ENCODE measurements at places on chromosomes 7 and 10. TPM values are rescaled to one million over a fixed set of nuclear protein-coding genes. Genes with fewer than 3 reads are reported as not detected.

- no peak for DNase-seq
- H3K27ac ChIP-seq: no peak overlapping the region
- H3K27me3 ChIP-seq: no peaks in the 10 kb centered on the region
- no peak overlapping the region for H3K4me3 ChIP-seq
- peaks cover 1% of the 10 kb centered on the region for H3K4me1 ChIP-seq
- H3K36me3 ChIP-seq: peaks cover 8% of the 10 kb centered on the region
Observed at GRCh38 chr7:55917771-55918170, 30.5 kb downstream of the ZNF713 start.

DNA sequence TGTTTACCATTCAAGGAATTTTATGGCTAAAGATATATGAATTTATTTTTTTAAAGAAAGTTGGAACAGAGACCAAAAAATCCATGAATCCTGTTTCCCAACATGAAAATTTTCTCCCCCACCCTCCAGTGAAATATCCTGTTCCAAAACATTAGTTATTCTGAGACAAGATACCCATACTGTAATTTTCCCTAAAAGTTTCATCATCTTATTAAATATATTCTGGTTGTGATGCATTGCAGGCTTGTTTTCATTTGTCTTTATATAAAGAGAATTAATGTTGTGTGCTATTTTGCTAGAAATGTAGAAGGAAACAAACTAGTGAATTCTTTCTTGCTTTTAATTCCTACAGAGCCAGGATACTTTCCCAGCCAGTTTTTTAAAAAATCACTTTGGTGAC, 106.6 kb downstream of the EXOC4 start:
- H3K27me3 ChIP-seq: no peaks in the 10 kb centered on the region
- peaks cover 23% of the 10 kb centered on the region for H3K36me3 ChIP-seq
- H3K27ac ChIP-seq: no peak overlapping the region
- H3K4me3 ChIP-seq: no peak overlapping the region
- H3K4me1 ChIP-seq: no peaks in the 10 kb centered on the region
- no peak for DNase-seq

GRCh38 chr7:88431882-88432281, 125.2 kb upstream of the STEAP4 start:
- H3K4me1 ChIP-seq: no peaks in the 10 kb centered on the region
- H3K4me3 ChIP-seq: no peak overlapping the region
- no peak overlapping the region for H3K27ac ChIP-seq
- H3K36me3 ChIP-seq: no peaks in the 10 kb centered on the region

Gene PRKCQ
- total RNA-seq: 45.2 TPM

DNA sequence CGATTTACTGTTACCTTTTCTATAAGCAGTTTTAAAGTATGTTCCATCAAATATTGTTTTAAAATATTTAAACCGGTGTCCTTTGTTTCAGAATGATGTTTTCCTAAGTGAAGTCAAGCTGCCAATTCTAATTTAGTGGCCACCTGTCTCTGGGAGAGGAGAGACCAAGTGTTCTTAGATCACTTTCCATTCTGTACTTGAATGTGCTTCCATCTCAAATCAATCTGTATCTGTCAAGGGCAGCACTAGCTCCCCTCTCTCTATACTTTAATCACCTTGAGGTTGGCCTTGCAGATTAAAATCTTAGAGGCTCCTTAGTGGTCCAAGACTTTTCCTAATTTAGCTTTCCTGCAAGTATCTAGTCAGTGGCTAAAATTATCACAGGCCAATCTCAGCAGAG, 49.6 kb downstream of the LGI1 start:
- H3K4me3 ChIP-seq: no peak overlapping the region
- H3K27me3 ChIP-seq: peaks cover 14% of the 10 kb centered on the region
- H3K4me1 ChIP-seq: no peaks in the 10 kb centered on the region
- H3K27ac ChIP-seq: no peak overlapping the region
- no peaks in the 10 kb centered on the region for H3K36me3 ChIP-seq

Gene SAMD9L
- total RNA-seq: 19.1 TPM

GRCh38 chr7:111012149-111012548, 78.8 kb upstream of the LRRN3 start:
- DNase-seq: no peak
- no peak overlapping the region for H3K4me3 ChIP-seq
- H3K27ac ChIP-seq: peak overlapping the region; percentile 71
- no peaks in the 10 kb centered on the region for H3K27me3 ChIP-seq
- H3K36me3 ChIP-seq: peaks cover 3% of the 10 kb centered on the region

GRCh38 chr10:80253266-80253962, 36.0 kb downstream of the MAT1A start:
- peaks cover 5% of the 10 kb centered on the region for H3K27me3 ChIP-seq
- no peak overlapping the region for H3K27ac ChIP-seq
- DNase-seq: no peak

DNA sequence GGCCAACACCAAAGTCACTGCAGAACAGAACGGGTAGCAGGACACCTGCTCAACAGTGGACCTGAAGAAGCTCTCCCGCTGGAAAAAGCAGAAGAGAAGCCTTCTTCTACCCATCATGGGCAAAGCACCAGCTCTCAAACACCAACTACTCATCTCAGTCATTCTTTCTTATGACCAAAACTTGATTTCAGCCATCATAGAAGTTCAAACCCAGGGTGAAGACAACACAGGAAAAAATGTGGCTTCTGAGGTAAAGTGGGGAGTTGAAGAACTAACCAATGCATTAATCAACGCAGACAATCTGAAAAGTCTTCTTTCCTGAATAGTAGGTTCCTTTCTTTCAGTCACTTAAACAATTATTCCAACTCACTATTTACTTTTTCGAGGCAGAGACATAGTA, 83.3 kb downstream of the ELMO1 start:
- no peak for DNase-seq
- H3K27ac ChIP-seq: peak overlapping the region; percentile 98
- H3K36me3 ChIP-seq: peaks cover 5% of the 10 kb centered on the region
- peaks cover 86% of the 10 kb centered on the region for H3K4me1 ChIP-seq
- H3K27me3 ChIP-seq: no peaks in the 10 kb centered on the region
- H3K4me3 ChIP-seq: no peak overlapping the region

Gene GTPBP4
- total RNA-seq: 107 TPM

- H3K4me3 ChIP-seq: no peak overlapping the region
- H3K27ac ChIP-seq: no peak overlapping the region
- no peaks in the 10 kb centered on the region for H3K27me3 ChIP-seq
- no peaks in the 10 kb centered on the region for H3K4me1 ChIP-seq
- no peak for DNase-seq
Observed at GRCh38 chr7:412313-412710, 107.3 kb downstream of the PDGFA start.

Gene CCL26
- 1.3 TPM for total RNA-seq

- peaks cover 3% of the 10 kb centered on the region for H3K4me1 ChIP-seq
- DNase-seq: no peak
- no peak overlapping the region for H3K4me3 ChIP-seq
- no peaks in the 10 kb centered on the region for H3K27me3 ChIP-seq
- H3K27ac ChIP-seq: no peak overlapping the region
Observed at GRCh38 chr7:17898111-17898510, 42.2 kb downstream of the SNX13 start.

DNA sequence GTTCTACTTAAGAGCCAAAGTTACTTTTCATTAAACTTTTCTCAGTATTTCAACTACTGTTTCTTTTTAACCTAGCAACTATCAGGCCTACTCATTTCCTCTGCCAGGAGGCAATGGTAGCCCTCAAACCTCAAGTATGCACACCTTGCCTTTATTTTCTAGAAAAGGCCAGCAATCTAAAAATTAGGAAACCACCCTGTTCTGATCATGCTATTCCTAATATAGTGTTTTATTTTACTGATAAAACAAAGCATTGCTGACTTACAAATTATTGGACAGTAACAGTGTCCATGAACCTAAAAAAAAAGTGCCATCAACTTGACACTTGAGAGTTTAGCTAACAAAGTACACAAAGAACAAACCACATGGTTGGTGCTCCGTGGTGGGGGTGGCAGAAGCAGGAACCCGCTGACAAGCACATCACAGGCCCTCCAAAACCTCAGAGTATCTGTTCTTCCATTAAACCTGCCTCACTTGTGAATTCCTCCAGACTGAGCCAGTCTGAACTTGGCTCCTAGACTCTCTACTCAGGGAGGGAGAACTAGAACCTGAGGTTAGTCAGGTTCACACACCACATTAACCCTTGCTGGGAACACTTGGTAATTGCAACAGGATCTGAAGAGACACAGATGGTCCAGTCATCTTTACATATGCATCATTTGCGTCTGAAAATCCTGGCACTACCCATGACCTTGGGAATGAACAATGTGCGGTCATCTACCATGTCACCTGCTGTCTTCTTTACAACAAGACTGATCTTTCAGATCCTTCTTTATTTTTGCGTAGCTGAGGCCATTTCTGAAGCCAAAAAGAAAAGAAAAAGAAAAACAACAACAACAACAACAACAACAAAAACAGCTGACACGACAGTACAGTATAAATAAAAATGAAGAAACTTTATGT, 31.9 kb downstream of the PIP4K2A start:
- DNase-seq: peak; percentile 74
- H3K36me3 ChIP-seq: peaks cover 1% of the 10 kb centered on the region
- peaks cover 87% of the 10 kb centered on the region for H3K4me1 ChIP-seq
- peak overlapping the region; percentile 99 for H3K27ac ChIP-seq
- peak overlapping the region; percentile 66 for H3K4me3 ChIP-seq
- no peaks in the 10 kb centered on the region for H3K27me3 ChIP-seq

GRCh38 chr10:71657604-71658466, 61.7 kb downstream of the C10orf105 start:
- DNase-seq: no peak
- no peaks in the 10 kb centered on the region for H3K4me1 ChIP-seq
- no peak overlapping the region for H3K4me3 ChIP-seq
- H3K36me3 ChIP-seq: no peaks in the 10 kb centered on the region

Gene CLRN3
- not detected for total RNA-seq

DNA sequence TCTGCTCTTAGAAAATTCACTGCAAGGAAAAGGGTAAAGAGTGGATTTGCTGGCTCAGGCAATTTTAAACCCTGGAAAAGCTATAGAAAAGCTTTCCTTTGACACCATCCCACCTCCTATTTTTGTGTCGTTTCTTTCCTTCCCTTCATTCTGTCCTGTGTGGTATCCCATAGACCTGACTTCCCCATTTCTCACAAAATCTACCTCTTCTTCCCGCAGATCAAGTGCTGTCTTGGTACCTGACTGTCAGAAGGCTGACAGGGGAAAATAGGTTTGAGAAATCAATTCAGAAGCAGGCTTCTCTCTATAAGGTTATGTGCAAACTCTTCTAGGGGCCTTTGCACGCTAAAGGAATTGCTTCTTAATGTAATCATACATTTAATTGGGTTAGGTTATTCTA, 98.9 kb downstream of the MTPN start:
- no peak overlapping the region for H3K27ac ChIP-seq
- H3K36me3 ChIP-seq: no peaks in the 10 kb centered on the region
- no peak overlapping the region for H3K4me3 ChIP-seq
- H3K4me1 ChIP-seq: no peaks in the 10 kb centered on the region
- H3K27me3 ChIP-seq: peaks cover 6% of the 10 kb centered on the region
- no peak for DNase-seq

- H3K36me3 ChIP-seq: no peaks in the 10 kb centered on the region
- no peaks in the 10 kb centered on the region for H3K27me3 ChIP-seq
- no peak for DNase-seq
- H3K27ac ChIP-seq: no peak overlapping the region
- no peaks in the 10 kb centered on the region for H3K4me1 ChIP-seq
Observed at GRCh38 chr7:69643708-69644445, 45.6 kb downstream of the AUTS2 start.

GRCh38 chr7:131556053-131556908, at the start of gene PODXL:
Gene PODXL (minus strand): TSS chr7:131556628. CDS start chr7:131556359, 269 bp downstream.
- H3K27ac ChIP-seq: no peak within 1 kb of the TSS
- peak within 1 kb of the TSS; percentile 53 for H3K4me3 ChIP-seq
- H3K27me3 ChIP-seq: peaks cover 44% of the 10 kb centered on the region
- H3K36me3 ChIP-seq: no peaks in the 10 kb centered on the region
- peaks cover 10% of the 10 kb centered on the region for H3K4me1 ChIP-seq
